ENCODE measurements at places on chromosomes 4 and X. TPM values are rescaled to one million over a fixed set of nuclear protein-coding genes. Genes with fewer than 3 reads are reported as not detected.

Gene NEUROG2
- total RNA-seq: not detected

Gene KLHL13
- total RNA-seq: 6.3 TPM

Gene ENPP6
- not detected for total RNA-seq

Gene CXCL1
- total RNA-seq: 51.0 TPM

Gene NHS
- total RNA-seq: 0.67 TPM

Gene MAGEE1
- 1.3 TPM for total RNA-seq

Gene IQCM
- not detected for total RNA-seq

Gene GAB1
- 57.4 TPM for total RNA-seq

Gene LRAT
- total RNA-seq: not detected

Gene XKRX
- under 0.01 TPM for total RNA-seq

Gene RAB41
- not detected for total RNA-seq

Gene BEX5
- not detected for total RNA-seq

Data from vein endothelial cell (primary cell).